ENCODE measurements at places on chromosomes 5 and 9. TPM values are rescaled to one million over a fixed set of nuclear protein-coding genes. Genes with fewer than 3 reads are reported as not detected.

Gene HACD4
- 8.9 TPM for total RNA-seq

Gene PCDHGA2
- not detected for total RNA-seq

Gene MAMDC2
- total RNA-seq, result not detected

Gene RLN1
- total RNA-seq, result 3.5 TPM

Gene ZNF618
- total RNA-seq, result 0.73 TPM

Gene WNT8A
- total RNA-seq, result not detected

Gene PCDHGA9
- 0.26 TPM for total RNA-seq

Gene SYNPO
- total RNA-seq, result 1.0 TPM

Measured in T-cell (primary cell).